ENCODE measurements at places on chromosomes 11 and 22.

DNA sequence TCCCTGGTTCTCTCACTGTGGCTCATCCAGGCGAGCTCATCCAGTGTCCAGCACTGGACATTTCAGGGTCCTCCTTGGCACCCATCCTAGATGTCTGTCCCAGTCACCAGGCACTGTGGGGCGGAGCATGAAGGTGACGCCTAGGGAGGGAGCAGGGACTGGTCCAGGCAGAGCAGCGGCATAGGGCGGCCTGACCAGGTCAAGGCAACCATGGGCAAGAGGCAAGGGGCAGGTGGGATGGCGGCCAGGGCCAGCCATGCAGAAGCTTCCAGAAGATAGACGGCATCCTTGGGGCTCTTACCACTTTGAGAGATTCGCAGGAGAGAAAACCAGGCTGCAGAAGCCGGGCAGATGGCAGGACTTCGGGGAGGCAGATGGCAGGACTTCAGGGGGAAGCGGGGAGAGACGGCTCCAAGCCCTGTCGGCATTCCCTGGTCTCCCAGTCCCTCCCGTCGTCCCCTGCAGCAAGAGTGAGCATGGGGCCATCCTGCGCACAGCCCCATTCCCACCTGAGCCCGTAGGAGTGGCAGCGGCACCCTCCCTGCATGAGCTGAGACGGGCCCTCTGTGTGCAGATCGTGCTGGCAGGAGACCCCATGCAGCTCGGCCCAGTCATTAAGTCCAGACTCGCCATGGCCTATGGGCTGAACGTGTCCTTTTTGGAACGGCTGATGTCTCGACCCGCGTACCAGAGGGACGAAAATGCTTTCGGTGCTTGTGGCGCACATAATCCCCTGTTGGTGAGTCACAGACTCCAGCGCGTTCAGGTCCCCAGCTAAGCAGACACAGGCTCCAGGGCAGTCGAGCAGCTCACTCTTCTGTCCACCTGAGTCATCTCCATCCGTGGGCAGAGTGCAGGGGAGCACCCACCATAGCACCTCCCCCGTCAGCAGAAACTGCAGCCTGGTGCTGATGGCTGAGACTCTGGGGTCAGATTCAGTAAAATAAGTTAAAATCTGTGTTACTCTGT, 20.1 kb upstream of the PANX2 start:
- no peak for DNase-seq

- DNase-seq: no peak
Observed at GRCh38 chr11:130478881-130479280, 30.4 kb downstream of the ADAMTS15 start.

- DNase-seq: no peak
Observed at GRCh38 chr11:15525582-15525981, 410.9 kb downstream of the INSC start.

DNA sequence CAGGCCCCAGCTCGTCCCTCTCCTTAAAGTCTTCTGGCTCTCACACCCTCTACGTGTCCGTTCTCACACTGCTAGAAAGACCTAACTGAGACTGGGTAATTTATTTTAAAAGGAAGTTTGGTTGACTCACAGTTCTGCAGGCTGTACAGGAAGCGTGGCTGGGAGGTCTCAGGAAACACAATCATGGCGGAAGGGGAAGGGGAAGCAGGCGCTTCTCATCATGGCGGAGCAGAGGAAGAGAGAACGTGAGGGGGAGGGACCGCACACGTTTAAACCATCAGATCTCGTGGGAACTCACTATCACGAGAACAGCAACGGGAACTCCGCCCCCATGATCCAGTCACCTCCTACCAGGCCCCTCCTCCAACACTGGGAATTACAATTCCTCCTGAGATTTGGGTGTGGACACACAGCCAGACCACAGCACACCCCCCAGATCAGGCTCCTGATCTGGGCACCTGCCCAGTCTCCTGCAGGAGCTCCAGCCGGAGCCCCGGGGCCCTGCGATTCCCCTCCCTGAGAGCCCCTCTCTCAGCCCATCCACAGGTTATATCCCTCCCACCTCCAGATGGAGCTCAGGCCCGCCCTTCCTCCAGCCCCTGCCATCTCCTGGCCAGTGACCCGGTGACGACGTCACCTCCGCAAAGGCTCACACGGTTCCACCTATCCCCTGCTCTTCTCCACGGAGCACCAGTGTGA, 170.2 kb downstream of the BRD1 start:
- peak; percentile 38 for DNase-seq

DNA sequence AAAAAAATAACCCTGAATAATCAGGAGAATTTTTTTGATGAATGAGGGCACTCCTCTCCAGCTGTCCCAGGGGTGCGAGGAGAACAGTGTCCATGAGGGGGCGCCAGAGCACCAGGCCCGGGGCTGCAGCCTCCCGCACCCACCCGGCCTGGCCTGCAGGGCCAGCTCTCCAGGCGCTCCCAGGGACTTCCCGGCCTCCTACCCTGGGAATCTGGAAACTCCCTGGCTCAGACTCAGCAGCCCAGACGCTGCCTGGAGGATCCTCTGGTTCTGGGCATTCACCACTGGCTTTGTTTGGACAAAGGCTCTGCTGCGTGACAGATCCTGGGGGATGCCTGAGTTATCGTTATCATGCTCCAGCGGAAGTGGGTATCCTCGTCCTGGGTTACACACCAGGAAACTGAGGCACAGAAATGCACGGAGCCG, 31.0 kb downstream of the MCM5 start:
- DNase-seq: peak; percentile 89

- DNase-seq: no peak
Observed at GRCh38 chr22:47122441-47123000, 360.1 kb downstream of the TBC1D22A start.

DNA sequence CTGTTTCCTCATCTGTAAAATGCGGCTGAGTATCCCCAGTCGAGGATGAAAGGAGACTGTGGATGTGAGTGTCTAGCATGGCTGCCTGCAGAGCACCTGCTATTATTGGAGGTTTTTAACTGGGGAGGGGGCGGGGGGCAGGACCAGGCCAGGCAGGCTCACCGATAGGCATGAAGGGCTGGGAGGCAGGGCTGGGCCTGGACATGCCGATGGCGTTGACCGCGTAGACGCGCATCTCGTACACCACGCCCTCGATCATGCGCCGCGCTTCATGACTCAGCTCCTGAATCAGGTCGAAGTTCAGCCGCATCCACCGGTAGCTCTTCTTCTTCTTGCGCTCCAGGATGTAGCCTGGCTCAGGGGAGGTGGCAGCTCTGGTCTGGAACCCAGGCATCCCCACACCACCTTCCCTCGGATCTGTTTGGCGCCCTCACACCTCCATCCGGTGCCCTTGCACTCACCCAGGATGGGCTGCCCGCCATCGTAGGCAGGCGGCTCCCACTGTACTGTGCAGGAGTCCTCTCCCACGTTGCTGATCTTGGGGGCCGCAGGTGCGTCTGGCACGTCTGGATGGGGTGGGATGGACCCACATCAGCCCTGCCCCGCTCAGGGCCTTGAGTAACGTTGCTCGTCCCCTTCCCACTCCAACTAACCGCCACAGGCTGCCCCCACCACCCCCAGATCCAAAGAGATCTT, 15.1 kb downstream of the MYBPC3 start:
- no peak for DNase-seq

- DNase-seq: no peak
Observed at GRCh38 chr11:67466962-67467771, 1.9 kb downstream of the TMEM134 start.

GRCh38 chr11:83140691-83141455, 16.1 kb upstream of the PCF11 start:
- DNase-seq: no peak

DNA sequence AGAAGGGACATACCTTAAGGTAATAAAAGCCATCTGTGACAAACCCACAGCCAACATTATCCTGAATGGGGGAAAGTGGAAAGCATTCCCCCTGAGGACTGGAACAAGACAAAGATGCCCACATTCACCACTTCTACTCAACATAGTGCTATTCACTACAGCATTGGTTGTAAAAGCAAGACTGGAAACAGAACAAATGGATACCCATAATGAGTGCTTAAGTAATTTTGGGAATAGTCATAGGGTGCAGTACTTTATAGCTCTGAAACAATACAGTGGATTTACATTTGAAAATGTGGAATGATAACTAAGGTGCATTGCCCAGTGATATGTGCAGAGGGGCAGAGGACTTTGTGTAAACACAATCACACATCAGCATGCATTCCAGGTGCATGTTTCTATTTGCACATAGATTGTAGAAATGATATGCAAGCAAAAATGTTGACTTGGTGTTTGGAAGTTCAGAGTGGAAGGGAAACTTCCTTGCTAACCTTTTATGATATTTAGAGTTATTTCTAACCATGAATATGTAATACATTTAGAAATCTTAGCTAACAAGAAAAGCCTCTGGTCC, 112.3 kb downstream of the IGLL1 start:
- no peak for DNase-seq

GRCh38 chr22:44409974-44410316, 88.1 kb downstream of the RTL6 start:
- DNase-seq: no peak

DNA sequence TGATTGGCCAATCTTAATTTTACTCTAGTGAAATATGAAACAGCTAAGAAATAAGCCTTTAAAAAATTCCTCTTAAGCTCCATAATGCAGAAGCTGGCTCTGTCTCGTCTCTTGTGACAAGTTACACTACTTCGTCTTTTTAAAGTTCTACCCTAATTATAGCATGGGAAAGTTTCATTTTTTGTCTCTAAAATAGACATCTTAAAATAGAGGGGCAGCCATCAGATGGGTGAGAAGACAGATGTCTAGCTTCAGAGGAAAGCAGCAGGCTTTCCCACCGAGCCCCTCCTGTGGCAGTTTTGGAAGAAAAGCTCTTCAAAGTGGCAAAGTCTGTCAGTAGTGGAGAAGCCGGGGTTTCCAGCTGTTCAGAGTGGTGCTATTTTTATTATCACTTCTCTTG, 39.5 kb downstream of the XRRA1 start:
- no peak for DNase-seq

DNA sequence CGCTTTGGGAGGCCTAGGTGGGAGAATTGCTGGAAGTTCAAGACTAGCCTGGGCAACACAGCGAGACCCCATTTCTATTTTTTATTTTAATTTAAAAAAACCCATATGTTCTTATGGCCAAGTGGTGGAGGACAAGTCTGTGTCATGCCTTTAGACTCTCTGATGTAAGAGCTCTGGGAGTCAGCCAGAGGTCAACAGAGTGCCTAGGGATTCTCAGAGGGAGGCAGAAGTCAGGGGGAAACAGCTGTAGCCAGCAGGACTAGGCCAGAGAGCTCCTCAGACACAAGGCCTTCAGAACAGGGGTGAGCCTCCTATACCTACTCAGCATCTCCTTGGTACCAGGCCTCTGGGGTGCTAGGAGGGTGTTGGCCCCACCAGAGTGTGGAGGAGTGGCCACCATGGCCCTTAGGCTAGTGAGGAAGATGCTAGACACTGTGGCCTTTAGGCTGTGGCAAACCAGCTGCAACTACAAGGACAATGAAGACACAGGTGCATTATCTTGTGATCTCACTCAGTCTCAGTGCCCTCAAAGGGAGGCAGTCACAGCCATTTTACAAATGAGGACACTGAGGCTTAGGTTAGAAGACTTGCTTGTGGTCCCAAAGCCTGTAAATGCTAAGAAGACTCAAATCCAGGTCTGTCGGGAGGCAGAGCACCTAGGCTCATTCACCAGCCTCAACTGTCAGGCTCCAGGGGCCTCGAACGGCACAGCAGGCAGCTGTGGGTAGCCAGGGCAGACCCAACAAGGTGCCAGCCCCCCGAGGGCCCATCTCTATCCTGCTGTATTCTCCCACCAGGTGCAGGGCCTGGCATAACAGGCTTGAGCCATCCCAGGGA, 5.0 kb downstream of the ZP1 start:
- no peak for DNase-seq

DNA sequence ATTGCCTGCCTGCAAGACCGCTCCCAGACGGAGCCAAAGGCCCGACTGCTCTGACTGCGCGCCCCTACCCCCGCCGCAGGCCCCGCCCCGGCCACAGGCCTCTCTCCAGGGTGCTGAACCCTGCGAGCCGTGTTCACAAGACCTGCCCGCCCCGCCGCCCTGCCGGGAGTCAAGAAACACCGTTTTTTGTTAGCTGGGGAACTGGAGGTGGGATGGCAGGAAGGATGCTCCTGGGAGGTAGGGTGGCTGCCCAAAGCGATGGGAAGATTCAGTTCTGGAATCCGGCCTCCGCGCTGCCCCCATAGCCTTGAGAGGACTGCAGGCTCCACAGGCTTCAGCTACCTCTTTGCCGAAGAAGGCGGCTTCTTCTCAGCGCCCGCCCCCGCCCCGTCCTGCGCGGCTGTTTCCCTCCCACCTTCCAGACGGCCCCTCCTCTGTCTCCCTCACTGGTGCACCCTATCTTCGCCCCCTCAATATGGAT, 2.7 kb upstream of the PDE2A start:
- DNase-seq: peak; percentile 65

- DNase-seq: peak; percentile 18
Observed at GRCh38 chr11:120667281-120667680, 155.7 kb downstream of the GRIK4 start.

DNA sequence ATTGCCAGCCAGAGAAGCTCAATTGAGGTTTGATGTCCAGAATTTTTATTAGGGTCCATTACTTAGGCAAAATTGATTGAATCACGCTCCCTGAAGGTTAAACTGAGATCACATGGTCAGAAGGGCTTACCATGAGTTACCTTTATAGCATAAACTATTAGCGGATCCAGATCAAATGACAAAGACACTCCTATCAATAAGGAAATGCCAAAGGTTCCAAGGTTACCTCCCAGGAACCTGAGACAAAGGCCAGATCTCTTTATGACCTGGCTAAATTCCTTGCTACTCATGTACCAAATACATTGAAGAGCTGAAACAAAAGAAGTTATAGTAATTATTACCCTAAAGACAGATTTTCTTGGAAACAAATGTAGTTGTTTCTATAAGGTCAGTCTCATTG, 27.8 kb upstream of the ANO5 start:
- DNase-seq: no peak

DNA sequence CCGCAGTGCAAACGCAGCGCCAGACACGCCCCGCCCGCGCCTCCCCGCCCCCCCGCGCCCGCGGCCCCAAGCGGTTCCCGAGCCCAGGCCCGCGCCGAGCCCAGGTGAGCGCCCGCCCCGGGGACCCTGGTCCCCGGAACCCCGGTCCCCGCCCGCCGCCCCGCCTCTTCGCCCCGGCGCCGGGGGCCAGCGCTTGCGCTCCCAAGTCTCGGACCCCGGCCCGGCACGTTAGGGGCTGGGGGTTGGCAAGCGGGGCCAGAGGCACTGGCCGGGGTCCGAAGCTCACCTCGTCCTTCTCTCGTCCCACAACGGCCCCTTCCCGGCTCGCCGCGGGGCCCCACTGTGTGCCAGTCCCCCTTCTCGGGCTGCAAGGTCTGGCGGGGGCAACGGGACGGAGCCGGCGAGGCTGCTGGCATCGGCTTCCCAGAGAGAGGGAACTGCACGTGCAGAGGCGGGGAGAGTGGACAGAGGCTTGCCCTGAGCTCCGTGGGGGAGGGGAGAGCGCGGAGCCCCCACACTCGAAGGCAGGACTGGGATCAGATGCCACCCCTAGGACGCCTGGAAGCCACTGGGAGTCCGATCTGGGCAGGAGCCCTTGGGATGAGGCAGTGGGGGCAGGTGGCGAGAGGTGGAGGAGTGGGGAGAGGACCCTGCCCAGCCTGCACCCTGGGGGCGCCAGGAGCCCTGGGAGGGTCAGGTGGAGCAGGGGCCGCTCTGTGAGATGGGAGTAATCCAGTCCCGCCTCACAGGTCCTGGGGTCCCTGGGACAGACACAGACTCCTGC, 1.8 kb upstream of the AIFM3 start:
- no peak for DNase-seq
